ENCODE measurements at places on chromosomes 16 and 17.

DNA sequence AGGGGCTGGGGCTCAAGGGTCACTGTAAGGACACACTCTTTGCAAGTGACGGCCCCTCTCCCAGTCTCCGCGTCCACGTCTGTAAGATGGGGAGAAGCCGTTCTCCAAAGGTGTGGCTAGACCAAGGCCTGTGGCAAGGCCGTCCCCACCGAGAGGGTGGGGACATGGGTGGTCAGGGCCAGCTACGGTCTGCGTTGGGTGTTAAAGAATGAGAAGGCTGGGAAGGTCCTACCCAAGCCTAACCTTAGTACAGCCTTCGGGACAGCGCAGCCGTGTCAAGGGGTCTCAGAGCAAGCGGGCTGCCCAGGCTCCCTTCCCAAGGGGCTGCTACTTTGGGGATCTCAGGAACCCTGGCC, 1.9 kb downstream of the C1QTNF8 start:
- DNase-seq = no peak

DNA sequence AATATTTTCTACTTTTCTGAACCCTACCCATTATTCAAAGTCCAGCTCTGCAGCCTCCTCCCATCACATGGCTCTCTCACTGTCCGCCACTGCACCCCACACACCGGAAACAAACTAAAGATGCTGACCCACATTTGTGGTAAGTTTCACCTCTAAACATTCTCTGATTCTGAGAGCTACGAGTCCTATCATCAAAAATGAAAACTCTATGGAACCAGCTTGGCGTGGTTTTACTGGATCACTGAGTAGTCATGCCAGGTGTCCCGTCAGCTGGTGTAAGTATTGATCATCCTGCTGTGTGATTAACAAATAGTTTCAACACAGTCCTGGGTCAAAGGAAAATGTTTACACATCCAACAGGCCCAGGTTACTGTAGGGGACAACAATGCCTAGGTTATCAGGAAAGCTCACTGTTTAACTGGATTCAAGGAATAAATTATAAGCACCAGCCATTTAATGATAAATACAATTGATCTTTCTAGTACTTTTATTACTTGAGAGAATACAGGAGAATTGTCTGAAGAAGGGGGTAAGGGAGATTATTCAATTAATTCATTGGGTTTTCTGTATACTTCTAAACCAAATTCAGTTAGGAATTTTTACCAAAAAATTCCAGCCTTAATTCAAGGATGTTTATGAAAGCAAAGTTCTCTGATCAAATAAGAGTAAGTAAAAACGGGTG, 33.9 kb downstream of the CYTH1 start:
- DNase-seq = no peak

- DNase-seq = no peak
Observed at GRCh38 chr16:28932339-28933141, 769 bp downstream of the CD19 start.

- DNase-seq = no peak
Observed at GRCh38 chr16:11165894-11166665, 89.9 kb downstream of the SOCS1 start.

DNA sequence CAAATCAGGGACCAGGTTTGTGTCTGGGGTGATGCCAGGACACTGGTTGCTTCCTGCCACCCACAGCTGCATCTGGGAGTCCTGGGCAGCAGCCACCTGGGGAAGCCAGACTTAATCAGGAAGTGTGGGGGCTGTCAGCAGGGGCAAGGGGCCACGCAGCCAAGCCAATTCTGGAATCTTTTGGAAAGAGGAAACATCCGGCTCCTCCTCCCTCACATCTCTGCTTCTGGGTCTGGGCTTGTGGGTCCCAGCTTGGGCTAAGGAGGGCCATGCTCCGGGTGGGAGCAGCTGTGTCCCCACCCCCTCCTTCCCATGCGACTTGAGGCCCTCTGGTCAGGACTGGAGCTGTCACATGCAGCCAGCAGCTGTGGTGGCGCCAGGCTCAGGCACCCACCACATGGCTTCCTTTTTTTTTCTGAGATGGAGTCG, 37.0 kb upstream of the CCDC182 start:
- DNase-seq = no peak
